ENCODE measurements at places on chromosomes 2 and 18.

GRCh38 chr2:26382564-26382963, 19.2 kb upstream of the DRC1 start:
- no peaks in the 10 kb centered on the region for H3K36me3 ChIP-seq
- peak overlapping the region; percentile 41 for H3K27ac ChIP-seq
- H3K4me3 ChIP-seq = no peak overlapping the region

DNA sequence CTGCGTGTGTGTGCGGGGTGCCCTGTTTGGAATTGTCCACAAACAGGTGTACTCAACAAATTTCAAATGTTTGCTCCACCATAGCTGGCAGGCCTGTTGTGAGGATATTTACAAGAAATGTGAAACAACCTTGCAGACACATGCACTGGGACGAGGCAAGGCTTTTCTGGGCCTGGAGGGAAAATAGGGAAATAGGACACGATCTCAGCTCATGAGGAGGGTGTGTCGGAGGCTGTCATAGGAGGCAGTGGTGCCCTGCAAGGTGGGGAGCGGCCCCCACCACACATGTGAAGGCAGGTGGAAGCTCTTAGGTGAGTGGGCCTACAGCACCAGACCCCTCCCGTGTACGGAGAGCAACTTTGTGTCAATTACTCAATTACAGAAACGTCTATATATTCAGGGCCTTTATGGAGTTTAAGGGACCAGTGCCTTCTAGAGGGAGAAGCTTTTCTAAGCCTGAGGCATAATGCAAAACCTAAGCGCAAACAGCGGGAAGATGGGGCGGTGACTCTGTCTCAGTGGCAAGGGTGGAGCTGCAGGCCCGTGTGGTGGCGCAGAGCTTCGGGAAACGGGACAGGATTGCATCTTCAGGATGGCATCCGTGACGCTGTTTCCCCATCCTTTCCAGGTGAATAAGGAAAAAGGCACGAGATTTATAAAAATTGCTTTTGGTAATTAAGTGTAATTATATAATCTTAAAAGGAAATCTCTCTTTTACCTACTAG, 48.0 kb downstream of the RNF144A start:
- no peak overlapping the region for H3K27ac ChIP-seq
- H3K36me3 ChIP-seq = no peaks in the 10 kb centered on the region
- no peak overlapping the region for H3K4me3 ChIP-seq
- H3K4me1 ChIP-seq = peaks cover 9% of the 10 kb centered on the region

DNA sequence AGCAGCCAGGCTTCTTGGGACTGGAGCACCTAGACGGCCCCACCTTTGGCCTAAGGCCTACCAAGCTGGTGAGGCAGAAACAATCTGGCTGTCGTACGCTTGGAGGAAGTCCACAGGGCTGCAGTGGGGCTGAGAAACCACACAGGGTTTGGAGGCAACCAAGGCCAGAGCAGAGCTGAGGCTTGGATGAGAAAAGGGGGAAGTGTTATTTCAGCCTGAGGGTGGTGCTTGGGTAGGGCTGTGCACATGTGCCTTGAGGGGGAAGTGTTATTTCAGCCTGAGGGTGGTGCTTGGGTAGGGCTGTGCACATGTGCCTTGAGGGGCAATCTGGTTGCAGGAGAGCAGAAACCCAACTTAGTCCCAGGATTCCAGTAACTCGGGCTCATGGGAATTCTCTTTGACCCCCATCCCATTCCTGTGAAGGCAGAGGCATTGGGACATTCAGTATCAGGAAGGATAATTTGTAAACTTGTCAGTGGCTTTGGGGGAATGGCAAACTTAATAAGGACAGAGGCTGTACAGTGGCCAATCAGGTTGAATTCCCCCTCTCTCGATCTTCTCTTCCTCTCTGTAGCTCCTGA, 971 bp upstream of the FBXO41 start:
- H3K4me1 ChIP-seq = peaks cover 16% of the 10 kb centered on the region
- H3K4me3 ChIP-seq = no peak overlapping the region
- no peaks in the 10 kb centered on the region for H3K27me3 ChIP-seq
- H3K27ac ChIP-seq = no peak overlapping the region
- H3K36me3 ChIP-seq = no peaks in the 10 kb centered on the region
- DNase-seq = no peak

DNA sequence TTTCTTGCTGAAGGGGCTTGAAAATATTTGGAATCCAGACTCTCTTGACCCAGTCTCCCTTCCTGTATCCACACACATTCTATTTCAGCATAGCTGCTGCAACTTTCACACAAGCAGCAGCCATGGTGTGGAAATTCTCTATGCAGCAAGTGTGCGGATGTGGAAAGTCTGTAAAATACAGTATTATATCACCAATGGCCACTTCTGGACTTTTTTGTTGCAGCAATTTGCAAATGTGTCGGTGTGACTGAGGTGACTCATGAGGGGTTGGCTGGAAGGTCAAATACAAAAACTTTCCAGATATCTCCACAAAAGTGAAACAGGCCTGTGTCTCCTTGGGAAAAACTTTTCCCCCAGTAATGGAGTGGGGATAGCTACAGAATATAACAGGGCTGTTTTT, 299.3 kb upstream of the GYPC start:
- no peak for DNase-seq
- H3K27ac ChIP-seq = no peak overlapping the region
- no peaks in the 10 kb centered on the region for H3K4me1 ChIP-seq
- H3K36me3 ChIP-seq = no peaks in the 10 kb centered on the region
- no peaks in the 10 kb centered on the region for H3K27me3 ChIP-seq

- no peak overlapping the region for H3K4me3 ChIP-seq
- DNase-seq = no peak
- H3K36me3 ChIP-seq = no peaks in the 10 kb centered on the region
- no peaks in the 10 kb centered on the region for H3K4me1 ChIP-seq
These were observed 328.2 kb downstream of the ADCYAP1 start for GRCh38 chr18:1232867-1233266.

DNA sequence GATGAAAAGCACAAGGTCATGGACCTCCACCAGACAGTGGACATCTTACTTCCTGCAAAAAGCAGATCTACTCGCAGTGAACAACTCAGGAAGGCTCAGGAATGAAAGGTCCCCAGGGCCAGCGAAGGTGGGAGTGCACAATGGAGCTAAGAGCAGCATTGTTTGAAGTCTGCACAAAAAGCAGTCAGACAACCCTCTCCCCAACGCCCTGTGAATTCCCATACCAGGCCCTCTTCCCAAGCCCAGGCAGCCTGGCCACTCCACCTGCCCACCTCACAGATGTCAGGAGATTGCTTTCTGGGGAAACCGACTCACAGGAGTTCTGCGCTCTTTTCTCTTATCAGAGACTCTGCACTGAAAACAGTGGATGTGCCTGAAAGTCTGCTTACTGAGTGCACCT, 34.8 kb downstream of the ST8SIA5 start:
- no peaks in the 10 kb centered on the region for H3K36me3 ChIP-seq
- H3K4me1 ChIP-seq = no peaks in the 10 kb centered on the region
- H3K27ac ChIP-seq = no peak overlapping the region
- no peaks in the 10 kb centered on the region for H3K27me3 ChIP-seq

DNA sequence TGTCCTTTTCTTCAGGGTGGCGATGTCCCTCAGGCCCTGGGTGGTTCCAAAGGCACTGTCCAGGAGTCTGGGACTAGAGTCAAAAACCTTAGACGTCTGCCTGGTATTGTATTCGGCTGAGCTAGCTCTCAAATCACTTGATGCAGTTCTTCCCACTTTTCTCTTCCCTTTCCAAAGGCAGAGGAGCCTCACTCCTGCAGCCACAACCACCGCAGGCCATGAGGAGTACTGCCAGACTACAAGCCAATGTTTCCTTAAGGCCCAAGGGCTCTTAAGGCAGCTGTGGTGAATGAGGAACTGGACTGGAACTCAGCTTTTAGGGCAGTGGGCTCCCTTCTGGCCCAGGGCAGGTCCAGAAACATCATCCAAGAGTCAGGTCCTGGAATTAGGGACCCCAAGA, 360.7 kb downstream of the SPAG16 start:
- H3K4me3 ChIP-seq = no peak overlapping the region
- no peak for DNase-seq
- no peaks in the 10 kb centered on the region for H3K27me3 ChIP-seq
- H3K36me3 ChIP-seq = no peaks in the 10 kb centered on the region
- no peaks in the 10 kb centered on the region for H3K4me1 ChIP-seq

All from thyroid gland (tissue), 4 donors.